Cortex of kidney (tissue), 1 donor: ENCODE measurements at places on chromosomes 3 and 15.

DNA sequence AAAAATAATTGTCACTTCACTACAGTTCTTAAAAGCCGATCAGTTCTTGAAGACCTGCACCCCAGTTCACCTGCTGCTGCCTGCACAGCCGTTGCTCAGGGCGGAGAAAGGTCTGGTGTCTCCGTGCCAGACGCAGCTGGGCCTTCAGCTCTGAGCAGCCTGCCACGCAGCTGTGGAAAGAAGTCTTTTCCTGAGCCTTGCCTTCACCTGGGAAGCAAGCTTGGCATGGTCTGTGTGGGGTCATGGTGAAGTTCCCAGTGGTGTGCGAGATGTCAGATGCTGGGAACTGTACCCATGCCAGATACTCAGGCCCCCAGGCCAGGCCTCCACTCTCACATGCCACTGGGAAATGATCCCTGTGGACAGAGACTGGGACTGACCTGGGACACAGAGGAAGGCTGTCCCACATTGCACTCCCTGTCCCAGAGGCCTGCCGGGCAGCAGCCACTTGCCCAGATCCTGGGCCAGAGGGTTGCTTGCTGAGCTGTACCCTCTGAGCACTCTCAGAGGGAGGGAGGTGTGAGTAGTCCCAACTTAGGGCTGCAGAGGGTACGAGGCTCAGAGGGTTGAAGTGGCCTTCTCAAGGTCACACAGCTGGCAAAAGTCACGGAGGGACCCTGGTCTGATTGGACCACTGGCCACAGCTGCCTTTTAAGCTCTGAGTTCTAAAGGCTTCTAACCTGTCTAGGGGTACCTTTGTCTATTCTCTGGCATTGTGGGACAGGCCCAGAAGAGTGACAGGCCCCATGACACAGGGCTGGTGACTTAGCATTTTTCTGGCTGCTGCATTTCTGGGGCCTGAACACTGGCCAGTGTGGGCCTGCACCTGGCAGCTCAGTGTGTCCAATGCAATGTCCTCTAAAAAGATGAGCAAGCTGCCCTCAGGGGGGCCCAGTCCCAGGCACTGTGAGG lies 55.4 kb downstream of the KLF13 start:
- no peak for DNase-seq

DNA sequence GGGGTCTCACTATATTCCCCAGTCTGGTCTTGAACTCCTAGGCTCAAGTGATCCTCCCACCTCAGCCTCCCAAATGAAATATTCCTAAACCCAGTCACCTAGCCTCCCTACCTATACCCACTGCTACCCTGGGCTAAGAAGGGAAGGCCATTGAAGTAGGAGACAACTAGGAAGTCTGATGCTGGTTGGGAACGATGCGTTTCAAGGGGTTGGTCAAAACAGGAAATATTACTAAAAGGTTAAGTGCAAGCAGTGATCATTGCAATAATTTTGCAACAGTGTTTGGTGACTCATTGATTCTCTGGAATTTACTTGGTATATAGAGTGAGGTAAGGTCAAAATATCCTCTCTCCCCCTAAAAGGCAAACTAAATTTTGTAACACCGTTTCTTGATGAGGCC lies 4.6 kb upstream of the UQCRC1 start:
- no peak for DNase-seq

- no peak for DNase-seq
Observed at GRCh38 chr3:24340966-24341365, 153.7 kb downstream of the THRB start.

GRCh38 chr3:42827023-42827422 lies 17.8 kb downstream of the ACKR2 start:
- DNase-seq = no peak

DNA sequence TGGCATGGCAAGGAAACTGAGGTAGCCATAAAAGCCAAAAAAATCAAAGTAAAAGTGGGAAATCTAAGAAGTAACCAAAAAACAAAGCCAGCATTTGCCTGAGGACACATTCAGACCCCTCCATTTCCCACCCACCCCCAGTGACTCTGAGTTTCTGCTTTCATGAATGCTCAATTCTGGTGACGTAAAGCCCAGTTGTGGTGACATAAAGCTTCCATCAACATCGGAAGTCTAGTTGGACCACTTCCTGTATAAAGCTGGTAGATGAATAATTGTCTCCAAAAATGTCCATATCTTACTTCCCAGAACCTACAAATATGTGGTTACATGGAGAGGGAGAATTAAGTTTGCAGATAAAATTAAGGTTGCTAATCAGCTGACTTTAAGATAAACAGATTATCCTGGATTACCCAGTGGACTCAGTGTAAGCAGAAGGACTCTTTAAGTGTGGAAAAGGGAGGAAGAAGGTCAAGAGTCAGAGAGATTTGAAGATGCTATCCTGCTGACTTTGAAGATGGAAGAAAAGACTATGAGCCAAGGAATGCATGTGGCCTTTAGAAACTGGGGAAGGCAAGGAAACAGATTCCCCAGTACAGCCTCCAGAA lies 62.0 kb upstream of the ST3GAL6 start:
- DNase-seq = no peak

GRCh38 chr3:169546368-169546767 lies 117.1 kb downstream of the MECOM start:
- no peak for DNase-seq
